ENCODE measurements at places on chromosomes 4 and X.

DNA sequence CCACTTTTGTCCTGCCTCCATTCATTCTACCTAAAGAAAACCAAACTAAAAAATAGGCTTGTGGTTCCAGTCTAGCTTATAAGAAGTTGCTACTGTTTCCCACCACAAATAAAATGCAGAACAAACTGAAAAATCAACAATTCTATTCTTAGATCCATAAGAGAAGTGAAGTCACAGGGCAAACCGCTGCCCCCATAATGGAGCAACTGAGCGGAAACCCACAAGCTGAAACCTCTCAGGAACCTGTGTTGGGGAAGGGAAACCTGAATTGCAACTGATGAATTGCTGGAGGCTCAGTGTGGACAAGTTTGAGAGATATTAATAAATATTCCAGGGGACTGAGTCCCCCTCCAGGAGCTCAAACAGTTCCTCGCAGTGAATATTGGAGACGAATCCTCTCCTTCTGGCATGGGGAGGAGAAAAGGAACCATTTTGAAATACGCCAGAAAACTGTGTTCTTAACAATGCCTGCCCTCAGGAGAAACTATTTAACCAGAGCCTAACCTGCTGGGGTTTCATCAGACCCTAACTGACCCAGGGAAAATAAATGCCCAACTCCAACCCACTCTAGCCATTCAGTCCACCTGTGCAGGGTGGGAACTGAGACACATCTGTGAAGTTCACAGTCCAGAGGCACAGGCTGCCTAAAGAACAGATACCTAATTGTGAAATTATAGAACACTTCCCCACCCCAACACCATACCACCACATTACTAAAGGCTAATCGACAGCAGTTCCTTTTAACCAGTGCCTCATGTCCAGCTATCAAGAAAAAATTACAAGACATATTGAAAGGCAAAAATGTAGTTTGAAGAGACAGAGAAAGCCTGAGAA, 22.8 kb upstream of the SH3RF1 start:
- no peak for DNase-seq

- DNase-seq = no peak
These were observed 4.1 kb upstream of the INTS6L start for GRCh38 chrX:135516376-135516775.

DNA sequence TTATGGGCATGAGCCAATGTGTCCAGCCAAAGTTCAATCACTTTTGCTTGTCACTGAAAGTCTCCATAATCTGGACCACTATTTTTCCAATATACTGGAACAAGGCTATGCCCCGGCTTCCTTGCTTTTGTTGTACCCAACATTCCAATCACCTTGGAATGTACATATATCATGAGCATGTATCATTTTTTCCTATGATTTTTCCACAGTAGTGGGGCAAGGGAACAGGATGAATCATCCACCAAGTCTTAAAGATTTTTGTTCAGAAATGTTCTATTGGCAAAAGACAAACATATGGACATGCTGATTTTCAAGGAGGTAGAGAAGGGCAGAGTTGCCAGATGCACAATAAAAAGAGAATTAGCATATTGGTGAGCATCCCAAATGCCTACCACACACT, 548.1 kb upstream of the INTU start:
- no peak for DNase-seq

- no peak for DNase-seq
These were observed 212.7 kb downstream of the KCTD8 start for GRCh38 chr4:44235897-44236296.

DNA sequence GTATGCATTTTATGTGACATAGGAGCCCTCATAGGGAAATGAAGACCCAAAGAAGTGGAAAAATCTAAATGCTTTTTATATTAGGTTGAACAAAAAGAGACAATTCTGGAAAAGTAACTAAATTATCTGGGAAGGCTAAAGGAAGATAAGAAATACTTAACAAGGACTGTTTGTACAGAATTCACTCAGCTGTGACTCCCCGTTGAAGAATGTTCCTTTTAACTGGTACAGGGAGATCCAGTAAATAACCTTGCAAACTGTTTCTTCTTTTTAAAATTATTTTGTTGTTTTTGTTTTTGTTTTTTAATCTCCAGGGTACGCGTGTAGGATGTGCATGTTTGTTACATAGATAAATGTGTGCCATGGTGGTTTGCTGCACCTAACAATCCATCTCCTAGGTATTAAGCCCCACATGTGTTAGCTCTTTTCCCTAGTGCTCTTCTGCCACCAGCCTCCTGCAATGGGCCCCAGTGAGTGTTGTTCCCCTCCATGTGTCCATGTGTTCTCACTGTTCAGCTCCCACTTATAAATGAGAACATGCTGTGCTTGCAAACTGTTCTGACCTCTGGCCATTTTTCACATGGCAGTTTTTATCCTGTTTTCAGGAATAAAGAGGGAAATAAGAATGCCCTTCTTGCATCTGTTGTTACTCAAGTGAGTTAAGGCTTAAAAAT, 81.7 kb downstream of the PWWP3B start:
- no peak for DNase-seq

GRCh38 chr4:183392377-183392776, 52.1 kb upstream of the CDKN2AIP start:
- DNase-seq = no peak

- no peak for DNase-seq
These were observed 12.6 kb downstream of the EFNB1 start for GRCh38 chrX:68841251-68842049.

Data from esophagus muscularis mucosa (tissue), 4 donors.